ENCODE measurements at places on chromosomes 11 and 22.

- no peak for DNase-seq
Measured at GRCh38 chr11:46342239-46342638, 5.0 kb upstream of the DGKZ start.

GRCh38 chr11:34168642-34169420, 63.4 kb downstream of the NAT10 start:
- DNase-seq, result no peak

DNA sequence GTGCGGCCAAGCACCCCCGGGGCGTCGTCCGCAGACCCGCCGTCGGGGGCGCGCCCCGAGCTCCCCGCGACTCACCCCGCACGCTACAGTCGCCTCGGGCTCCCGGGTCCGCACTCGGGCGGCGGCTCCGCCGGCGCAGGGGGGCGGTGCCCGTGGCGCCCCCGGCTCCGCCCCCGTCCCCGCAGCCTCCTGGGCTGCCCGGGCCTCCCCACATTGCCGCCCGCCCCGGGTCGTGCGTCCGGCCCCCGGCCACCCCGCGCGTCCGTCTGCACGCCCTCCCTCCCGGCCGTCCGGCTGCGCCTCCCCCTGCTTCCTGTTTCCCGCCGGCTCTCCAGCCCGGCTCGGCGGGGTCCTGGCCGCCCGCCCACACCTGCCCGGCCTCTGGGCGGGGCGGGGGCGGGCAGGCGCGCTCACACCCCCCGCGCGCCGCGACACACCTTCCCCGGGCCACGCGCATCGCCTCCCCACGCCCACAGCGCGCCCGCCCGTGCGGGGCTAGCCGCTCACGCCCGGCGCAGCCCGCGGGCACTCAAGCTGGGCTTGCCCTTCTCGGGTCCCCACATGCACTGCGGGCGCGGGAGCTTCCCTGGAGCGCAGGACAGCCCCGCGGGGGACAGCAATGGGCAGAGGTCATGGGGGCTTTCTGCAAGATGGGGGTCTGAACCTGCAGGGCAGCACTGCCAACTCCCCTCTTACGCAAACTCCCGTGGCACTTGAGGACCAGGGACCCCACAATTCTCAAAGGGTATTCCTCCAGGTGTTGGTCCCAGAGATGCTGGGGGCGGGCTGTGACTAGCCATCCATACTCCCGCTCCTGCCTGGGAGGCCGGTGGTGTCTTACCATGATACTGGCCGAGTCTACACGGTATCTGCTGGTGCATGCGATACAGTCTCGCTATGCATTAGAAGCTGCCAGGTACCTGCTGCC, at the start of gene CARD10:
Gene CARD10 (minus strand): TSS at position 148 of the 928 bp plus-strand sequence. CDS start 215 bp downstream, outside the sequence.
- DNase-seq, result no peak

DNA sequence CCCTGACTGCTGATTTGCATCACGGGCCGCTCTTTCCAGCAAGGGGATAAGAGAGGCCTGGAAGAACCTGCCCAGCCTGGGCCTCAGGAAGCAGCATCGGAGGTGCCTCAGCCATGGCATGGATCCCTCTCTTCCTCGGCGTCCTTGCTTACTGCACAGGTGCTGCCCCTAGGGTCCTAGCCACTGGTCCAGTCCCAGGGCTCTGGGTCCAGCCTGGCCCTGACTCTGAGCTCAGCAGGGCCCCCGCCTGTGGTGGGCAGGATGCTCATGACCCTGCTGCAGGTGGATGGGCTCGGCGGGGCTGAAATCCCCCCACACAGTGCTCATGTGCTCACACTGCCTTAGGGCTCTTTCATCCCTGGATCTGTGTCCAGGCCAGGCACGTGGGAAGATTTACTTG, 7.0 kb upstream of the IGLL5 start:
- DNase-seq, result no peak

- DNase-seq, result no peak
Measured at GRCh38 chr11:59545179-59546020, 34.1 kb downstream of the OR4D9 start.

DNA sequence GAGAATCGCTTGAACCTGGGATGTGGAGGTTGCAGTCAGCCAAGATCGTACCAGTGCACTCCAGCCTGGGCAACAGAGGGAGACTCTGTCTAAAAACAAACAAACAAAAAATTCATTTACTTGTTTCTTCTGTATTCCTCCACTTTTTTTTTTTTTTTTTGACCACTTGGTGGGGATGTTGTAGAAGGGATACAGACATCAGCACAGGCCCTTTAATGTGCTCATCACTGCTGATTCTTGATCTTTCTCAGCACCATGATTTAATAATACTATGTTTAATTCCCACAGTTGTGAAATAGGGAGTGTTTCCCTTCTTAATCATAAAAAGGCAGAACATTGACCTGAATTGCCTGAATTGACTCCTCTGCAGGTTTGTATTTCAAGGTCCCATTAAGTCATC, 4.5 kb downstream of the TTC9C start:
- no peak for DNase-seq

DNA sequence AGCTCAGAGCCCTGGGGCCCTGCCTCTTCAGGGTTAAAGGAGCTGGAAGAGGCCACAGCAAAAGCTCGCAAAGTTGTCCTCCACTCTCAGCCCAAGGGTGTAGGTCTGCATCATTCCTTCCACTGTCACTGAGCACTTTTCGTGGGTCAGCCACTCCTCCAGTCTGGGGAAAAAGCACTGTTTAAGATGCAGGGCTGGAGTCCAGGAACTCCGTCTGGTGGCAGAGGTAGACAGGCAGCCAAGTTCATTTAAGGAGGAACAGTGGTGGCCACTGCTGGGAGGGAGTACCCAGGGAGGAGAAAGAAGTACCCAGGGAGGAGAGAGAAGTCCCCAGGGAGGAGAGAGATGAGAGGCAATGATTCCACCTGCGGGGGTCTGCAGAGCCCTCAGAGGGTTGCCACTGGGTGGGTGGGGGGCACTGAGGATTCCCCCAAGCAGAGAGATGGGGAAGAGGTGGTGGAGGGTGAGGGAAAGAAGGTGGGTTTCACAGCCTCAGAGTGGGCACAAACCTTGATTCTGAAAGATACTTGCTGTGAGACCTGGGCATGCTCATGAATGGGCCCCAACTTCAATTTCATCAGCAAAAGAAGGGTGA, 70.0 kb upstream of the B3GAT1 start:
- DNase-seq, result no peak

GRCh38 chr11:66701432-66702240, 23.9 kb upstream of the RBM4B start:
- no peak for DNase-seq

GRCh38 chr11:121929581-121929980, 186.4 kb downstream of the BLID start:
- no peak for DNase-seq

DNA sequence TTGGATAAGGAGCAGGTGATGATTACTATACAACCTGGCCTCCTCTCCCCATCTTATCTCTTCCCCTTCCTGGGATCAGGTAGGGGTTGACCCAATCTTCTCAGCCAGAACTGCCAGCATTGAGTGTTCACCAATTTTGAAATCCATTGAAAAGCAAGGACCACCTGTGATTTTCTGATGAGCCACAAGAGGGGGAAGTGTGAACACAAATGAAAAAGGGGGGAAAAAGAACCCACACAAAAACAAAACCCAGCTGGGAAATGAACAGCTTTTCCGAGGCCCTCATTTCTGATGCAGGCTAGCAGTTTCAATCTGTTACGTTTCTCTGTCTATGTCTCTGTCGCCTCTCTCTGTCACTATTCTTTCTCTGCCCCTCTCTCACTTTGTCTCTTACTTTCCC, 161.9 kb downstream of the INSC start:
- no peak for DNase-seq

GRCh38 chr11:111403051-111403726, 24.1 kb upstream of the POU2AF1 start:
- DNase-seq, result no peak

DNA sequence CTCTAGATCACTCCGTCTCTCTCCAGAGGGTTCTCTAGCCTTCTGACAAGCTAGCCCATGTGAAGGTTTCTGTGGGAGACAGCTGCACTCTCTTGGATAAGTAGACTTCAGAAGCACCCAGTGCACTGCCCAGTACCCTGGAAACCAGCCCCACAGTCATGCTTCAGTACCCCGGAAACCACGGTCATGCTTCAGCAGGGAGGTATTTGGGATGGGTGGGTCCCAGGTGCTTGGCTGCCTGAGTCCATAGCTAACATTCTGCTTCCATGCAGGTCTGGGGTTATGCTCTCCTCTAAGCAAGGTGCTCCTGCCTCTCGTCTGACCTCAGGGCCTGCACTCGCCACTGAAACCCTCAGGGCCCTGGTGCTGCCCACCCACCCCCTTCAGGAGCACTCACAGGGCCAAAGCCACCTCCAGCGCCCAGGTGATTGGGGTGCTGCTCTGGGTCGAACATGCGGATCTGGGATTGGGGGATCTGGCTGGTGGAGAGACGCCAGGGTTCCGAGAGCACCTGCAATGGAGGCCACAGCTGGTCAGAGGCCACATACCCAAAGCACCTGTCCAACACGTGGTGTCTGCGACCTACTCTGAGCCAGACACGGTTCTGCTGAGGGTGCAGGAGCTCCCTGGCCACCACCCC, 7.3 kb upstream of the SYCE3 start:
- no peak for DNase-seq

- DNase-seq, result no peak
Measured at GRCh38 chr11:58058276-58059006, 27.7 kb downstream of the OR6Q1 start.

GRCh38 chr11:57339328-57339727, 1.2 kb downstream of the P2RX3 start:
- DNase-seq, result no peak

DNA sequence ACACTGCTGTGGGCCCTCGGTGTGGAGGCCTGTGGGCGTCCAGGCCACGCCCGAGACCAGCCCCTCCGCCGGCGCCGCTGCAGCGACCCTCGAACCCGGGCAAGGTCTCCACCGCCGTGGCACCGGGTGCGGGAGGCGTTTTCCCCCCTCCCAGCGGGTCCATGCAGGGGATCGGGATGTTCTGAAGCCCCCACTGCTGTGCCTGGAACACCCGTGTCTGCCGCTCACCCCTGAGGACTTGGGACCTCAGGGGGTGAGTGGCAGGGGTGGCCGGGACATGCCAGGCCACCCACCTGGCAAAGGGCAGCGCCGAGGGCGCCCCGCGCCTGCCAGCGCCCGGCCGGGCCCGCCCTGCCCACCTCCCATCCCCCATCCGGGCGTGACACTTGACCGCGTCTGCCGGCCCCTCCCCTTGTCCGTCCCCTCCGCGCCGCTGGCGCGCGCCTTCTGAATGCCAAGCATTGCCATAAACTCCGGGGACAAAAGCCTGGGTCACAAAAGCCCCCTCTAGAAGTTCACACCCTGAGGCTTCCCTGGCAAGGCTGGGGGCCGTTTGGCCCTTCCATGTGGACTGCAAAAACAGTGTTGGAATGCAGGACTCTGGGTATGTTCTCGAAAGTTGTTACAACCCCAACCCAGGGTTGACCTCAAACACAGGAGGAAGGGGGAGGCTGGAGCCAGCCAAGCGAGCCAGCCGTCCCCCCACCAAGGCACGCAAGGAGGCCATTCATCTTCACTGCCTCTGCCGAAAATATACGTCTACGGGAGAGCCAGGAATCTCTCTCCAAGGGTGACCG, 819 bp upstream of the KCNQ1OT1 start:
- DNase-seq, result no peak
